ENCODE measurements at places on chromosomes 3 and 15. TPM values are rescaled to one million over a fixed set of nuclear protein-coding genes. Genes with fewer than 3 reads are reported as not detected.

GOLGA8G gene
- not detected for total RNA-seq

A4GNT gene
- not detected for total RNA-seq

LSAMP gene
- not detected for total RNA-seq

ECE2 gene
- total RNA-seq = not detected

TRIM42 gene
- total RNA-seq = not detected

BNC1 gene
- not detected for total RNA-seq

UROC1 gene
- total RNA-seq = not detected

CFAP20DC gene
- total RNA-seq = 1.6 TPM

PRKCI gene
- 19.5 TPM for total RNA-seq

LMAN1L gene
- 0.47 TPM for total RNA-seq

TMEM207 gene
- not detected for total RNA-seq

PROS1 gene
- total RNA-seq = not detected

EFCC1 gene
- total RNA-seq = 0.13 TPM

ROBO2 gene
- total RNA-seq = not detected

GALNT15 gene
- not detected for total RNA-seq

ZNF860 gene
- total RNA-seq = not detected

TICRR gene
- total RNA-seq = 36.5 TPM

TOMM70 gene
- 42.1 TPM for total RNA-seq

IL20RB gene
- 2.1 TPM for total RNA-seq

TMEM212 gene
- not detected for total RNA-seq

GOLGA6A gene
- total RNA-seq = not detected

SNTN gene
- not detected for total RNA-seq

PAK2 gene
- 84.7 TPM for total RNA-seq

SNX22 gene
- 0.47 TPM for total RNA-seq

ITIH1 gene
- not detected for total RNA-seq

AGBL1 gene
- total RNA-seq = not detected

MYL3 gene
- total RNA-seq = not detected

CPN2 gene
- not detected for total RNA-seq

LEKR1 gene
- total RNA-seq = 0.68 TPM

TUSC2 gene
- total RNA-seq = 20.8 TPM

GRK7 gene
- not detected for total RNA-seq

TXNRD3 gene
- 1.0 TPM for total RNA-seq

GRAMD1C gene
- 0.70 TPM for total RNA-seq

ARHGAP11A gene
- total RNA-seq = 158 TPM

CCR4 gene
- total RNA-seq = 2.9 TPM

GCSAM gene
- total RNA-seq = 6.9 TPM

CLRN1 gene
- total RNA-seq = not detected
